ENCODE measurements at places on chromosomes 13 and 19. TPM values are rescaled to one million over a fixed set of nuclear protein-coding genes. Genes with fewer than 3 reads are reported as not detected.
A peak's percentile ranks its signal among the peaks of the same experiment; 100 is the strongest.

GRCh38 chr19:47063874-47064273 is 15.4 kb upstream of the TMEM160 start:
- DNase-seq: no peak

DNA sequence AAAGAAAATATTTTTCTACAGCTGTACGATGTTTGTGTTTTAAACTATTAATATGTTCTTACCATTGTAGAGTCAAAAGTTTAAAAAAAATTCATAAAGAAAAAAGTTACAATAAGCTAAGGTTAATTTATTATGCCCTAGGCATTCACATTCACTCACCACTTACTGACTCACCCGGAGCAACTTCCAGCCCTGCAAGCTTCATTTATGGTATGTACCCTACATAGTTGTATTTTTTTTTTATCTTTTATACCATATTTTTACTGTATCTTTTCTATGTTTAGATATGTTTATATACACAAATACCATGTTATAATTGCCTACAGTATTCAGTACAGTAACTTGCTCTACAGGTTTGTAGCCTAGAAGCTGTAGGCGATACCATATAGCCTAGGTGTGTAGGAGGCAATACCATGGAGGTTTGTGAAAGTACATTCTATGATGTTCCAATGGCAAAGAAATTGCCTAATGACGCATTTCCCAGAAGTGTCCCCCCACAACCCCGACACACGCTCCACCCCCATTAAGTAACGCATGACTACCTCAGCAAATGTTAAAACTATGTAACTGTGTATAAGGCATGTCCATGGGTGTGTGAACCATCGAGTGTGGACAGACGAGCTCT is 60.4 kb downstream of the SLITRK6 start:
- DNase-seq: no peak

DNA sequence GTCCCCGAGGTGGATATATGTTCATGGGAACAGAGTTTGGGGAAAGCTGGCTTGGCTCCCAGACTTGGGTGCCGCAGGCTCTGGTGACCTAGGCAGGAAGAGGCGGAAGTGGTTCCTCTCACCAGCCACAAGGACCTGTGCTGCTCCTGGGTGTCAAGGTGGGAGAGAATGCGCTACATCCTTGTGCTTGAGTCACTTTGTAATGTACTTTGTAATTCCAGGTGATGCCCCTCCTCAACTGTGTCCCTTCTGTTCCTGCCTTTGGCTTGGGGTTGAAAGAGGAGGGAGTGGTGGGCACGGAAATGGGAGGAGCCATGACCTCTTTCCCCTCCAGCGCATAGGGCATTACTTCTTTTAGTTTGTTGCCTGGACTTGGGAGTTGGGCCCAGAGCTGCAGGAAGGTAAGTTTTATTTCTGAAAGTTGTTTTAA is 10.9 kb downstream of the GARRE1 start:
- no peak for DNase-seq

GRCh38 chr19:15616183-15616582 is 1.2 kb downstream of the CYP4F8 start:
- DNase-seq: no peak

DNA sequence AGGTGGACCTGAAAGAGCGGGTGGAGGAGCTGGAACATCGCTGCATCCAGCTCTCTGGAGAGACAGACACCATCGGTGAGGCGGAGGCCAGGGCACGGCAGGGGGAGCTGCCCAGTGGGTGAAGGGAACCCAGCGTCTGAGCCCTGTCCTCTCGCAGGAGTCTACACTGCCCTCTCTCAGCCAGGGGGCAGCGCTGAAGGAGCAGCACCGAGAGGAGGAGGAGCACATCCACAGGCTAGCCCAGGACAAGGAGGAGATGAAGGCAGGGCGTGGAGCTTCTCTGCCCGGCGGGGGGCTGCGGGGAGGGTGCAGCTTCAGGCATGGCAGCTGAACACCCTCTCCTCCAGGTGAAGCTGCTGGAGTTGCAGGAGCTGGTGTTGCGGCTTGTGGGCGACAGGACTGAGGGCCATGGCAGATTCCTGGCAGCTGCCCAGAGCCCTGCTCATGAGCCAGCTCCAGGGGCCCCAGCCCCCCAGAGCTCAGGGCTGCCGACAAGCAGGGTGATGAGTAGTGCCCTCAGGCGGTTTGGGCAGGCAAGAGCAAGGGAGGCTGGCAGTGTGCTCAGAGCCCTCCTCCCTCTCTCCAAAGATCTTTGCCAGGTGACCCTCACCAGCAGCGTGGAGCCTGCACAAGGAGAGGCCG is 31.4 kb upstream of the ZNF492 start:
- no peak for DNase-seq

DNA sequence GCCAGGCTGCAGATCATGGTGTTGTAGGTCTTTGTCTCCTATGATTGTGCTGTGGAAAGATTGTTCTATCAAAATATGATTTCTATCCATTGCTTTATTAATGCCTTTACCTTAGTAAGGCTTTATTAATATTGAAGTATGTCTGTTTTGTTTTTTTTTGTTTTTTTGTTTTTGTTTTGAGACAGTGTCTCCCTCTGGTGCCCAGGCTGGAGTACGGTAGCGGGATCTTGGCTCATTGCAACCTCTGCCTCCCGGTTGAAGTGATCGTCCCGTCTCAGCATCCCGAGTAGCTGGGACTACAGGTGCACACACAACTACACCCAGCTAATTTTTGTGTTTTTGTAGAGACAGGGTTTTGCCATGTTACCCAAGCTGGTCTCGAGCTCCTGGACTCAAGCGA is 7.7 kb downstream of the IRGC start:
- no peak for DNase-seq

GRCh38 chr19:18541258-18541991 is 1.9 kb downstream of the FKBP8 start:
- no peak for DNase-seq

DNA sequence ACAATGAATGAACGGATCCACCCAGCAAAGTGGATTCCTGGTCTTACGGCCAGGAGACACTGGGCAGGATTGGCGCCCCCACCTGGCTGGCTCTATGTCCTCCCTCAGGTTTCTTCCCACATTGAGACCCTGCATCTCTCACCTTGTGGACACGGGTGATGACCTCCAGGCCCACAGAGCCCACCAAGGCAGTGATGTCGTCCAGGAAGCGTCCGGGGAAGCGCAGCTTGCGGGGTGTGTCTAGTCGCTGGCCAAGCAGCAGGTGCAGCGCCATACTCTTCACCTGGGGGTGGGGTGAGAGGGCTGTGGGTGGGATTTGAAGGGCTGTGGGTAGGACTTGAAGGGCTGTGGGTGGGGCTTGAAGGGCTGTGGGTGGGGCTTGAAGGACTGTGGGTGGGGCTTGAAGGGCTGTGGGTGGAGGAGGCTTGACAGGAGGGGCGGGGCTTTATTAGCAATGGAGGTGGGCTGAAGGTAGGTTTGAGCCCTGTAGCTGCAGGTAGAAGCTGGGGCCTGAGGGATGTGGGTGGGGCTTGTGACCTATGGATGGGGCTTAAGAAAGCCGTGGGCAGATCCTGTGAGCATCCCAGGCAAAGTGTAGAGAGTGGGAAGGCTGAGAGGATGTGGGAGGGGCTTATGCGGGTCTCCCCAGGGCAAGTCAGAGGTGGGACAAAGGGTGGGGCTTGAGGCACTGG is 12.1 kb upstream of the ANGPTL8 start:
- DNase-seq: no peak

GRCh38 chr19:48950159-48950558 is 4.5 kb upstream of the BAX start:
- no peak for DNase-seq

DNA sequence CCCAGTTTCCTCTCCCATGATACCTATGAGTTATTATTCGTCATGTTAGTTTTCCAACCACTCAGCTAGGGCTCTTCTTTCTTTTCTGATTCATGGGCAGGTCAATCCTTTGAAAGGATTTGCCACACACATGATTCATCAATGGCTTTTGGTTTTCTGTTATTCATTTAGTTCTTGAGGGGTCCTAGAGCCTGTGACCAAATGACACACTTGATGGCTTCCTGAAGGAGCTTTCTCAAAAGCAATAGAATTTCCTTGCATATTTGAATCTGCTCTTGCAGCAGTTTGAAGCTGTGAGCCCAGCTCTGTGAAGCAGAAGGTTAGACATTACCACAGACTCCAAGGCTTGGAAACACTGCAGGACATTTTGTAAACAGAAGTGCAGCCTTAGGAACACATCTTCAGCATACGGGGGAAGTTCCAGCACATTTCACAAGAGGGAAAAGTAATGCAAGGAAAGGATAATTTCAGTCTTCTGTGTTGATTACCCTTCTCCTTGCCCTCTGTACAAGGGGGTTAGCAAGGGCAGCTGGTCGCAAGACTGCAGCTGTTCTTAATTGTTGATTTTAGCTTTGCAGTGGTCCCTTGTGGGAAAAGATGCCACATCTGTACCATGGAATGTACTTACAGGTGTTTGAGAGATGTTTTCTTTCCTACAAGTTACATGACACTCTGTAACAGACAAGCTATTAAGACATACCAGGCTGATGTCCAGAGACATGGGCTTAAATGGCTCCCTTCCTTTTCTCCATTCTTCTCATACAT is 338.6 kb downstream of the KCNRG start:
- DNase-seq: no peak

DNA sequence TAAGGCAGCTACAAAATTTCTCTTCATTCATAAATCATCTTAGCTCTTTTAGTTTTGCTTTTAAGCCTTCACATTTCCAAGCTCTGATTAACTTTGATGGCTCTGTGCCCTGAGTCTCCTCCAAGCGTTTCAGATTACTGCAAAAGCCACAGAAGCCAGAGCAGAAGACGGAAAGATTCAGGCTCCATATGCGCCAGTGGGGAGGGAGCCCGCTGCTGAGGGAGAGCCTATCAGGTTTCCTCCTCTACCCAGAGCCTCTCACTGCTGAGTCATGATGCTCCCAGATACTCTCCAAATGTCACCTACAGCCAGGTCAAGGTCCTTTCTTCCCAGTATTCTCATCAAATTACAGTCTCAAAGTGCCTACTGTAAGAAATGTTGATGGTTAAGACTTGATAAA is 193.6 kb downstream of the RAP2A start:
- no peak for DNase-seq

DNA sequence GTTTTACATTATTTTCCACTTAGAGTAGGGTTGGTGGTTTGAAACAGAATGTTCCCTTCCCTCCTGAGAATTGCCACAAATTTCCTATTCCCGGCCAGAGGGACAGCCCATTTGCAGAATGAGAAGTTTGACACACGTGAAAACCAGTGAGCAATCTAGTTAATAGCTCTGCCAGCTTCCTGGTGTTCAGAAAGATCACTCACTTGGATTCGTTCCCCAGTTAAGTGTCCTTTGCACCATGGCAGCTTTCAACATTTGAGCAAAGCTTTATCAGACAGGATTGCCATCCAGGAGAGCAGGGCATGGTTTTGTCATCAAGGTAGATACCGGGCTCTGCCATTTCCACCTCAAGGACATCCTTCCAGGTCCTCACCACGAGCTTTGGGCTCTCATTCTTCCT is 28.2 kb downstream of the RASL11A start:
- no peak for DNase-seq

GRCh38 chr13:44468874-44469273 is 95.2 kb downstream of the SERP2 start:
- no peak for DNase-seq

GRCh38 chr13:47661076-47661475 is 340.0 kb downstream of the SUCLA2 start:
- DNase-seq: no peak

- peak; percentile 58 for DNase-seq
These were observed 8.7 kb upstream of the ATP12A start for GRCh38 chr13:24671386-24672113.

DNA sequence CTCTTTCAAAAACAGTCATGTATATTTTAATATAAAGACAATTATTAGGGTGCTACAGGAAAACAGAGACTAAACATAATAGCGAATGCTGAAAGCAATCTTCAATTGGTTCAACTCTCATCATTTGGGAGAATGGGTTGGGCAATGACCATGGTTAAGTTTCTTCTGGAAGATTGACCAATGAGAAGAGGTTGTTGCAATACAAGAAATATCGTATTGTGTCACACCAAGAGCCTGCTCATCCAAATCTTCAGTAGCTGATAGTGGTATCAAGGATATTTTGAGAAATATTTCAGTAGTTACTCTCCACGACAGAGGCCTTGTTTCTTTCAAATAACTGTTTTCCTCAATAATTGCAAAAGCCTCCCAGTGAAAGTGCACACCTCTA is 83.0 kb upstream of the FNDC3A start:
- no peak for DNase-seq

- DNase-seq: no peak
These were observed 39.1 kb downstream of the SMAD9 start for GRCh38 chr13:36880961-36881360.

The LINGO3 gene
- total RNA-seq: 0.59 TPM

The CDX2 gene
- total RNA-seq: not detected

The ZNF442 gene
- 4.3 TPM for total RNA-seq

The CNFN gene
- 1.5 TPM for total RNA-seq

The ONECUT3 gene
- not detected for total RNA-seq

The KLHL1 gene
- not detected for total RNA-seq

The SNRNP70 gene
- total RNA-seq: 413 TPM

The TUBB4A gene
- 13.0 TPM for total RNA-seq

The NUDT19 gene
- total RNA-seq: 14.2 TPM

The B3GNT8 gene
- total RNA-seq: 4.9 TPM

The ACTMAP gene
- 14.2 TPM for total RNA-seq

Data from mesothelial cell of epicardium (in vitro differentiated cells).